ENCODE measurements at places on chromosomes 1 and 21.

- no peak for DNase-seq
These were observed 11.1 kb upstream of the RCC1 start for GRCh38 chr1:28494737-28495136.

- no peak for DNase-seq
These were observed 50.2 kb upstream of the WASF2 start for GRCh38 chr1:27539901-27540861.

GRCh38 chr21:45179568-45180245 is 105.3 kb downstream of the ADARB1 start:
- no peak for DNase-seq

GRCh38 chr21:16522548-16522947 is 792.8 kb downstream of the USP25 start:
- no peak for DNase-seq

- DNase-seq = no peak
These were observed 15.5 kb upstream of the AHCTF1 start for GRCh38 chr1:246947255-246947654.

GRCh38 chr1:29504709-29505410 is 268.5 kb downstream of the PTPRU start:
- DNase-seq = no peak

All from GM18507 (cell line).